ENCODE measurements at places on chromosomes 4 and X.

DNA sequence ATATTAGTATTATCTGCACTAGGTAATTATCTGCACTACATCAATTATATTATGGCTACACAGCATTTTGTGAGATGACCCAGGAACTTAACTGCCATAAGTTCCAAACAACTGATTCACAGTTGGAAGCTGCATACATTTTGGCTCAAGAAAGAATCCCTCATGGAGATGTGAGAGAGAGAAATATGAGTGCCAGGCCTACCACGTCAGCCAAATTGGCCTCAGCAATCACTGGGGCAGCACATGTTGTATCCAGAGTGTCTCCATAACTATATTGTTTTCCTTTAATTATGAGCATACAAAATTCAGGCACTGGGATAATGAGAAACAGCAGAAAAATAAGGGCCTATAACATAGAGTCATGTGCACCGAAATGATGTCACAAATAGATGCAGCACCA, 174.2 kb upstream of the DMD start:
- no peak for DNase-seq

DNA sequence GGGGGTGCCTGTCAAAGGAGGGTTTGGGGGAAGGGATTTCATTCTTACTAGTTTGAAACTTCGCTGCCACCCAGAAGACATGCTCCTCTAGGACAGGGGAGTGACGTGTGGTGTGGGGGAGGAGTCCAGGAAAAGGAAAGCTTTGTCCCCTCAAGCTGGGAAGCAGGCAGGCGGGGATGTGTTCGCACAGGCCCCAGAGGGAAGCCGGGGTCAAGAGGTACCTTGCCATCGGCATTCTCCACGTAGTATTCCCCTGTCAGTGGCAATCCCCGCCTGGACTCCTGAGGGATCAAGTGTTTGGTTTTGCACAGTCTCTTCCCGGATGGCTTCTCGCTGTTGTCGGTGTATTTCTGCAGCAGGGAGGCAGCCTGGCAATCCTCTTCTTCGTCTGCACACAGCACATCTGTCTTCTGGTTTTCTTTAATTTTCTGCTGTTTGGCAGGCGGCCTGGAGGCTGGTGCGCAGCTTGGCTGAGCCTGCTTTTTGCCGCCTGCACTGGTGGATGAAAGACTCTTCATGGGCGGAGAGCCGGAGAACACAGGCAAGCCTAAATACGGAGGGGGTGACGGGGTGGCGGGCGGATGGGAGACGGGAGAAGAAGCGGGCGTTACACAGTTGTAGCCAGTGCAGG, 35.1 kb downstream of the BCOR start:
- no peak for DNase-seq

GRCh38 chrX:23008431-23009099, 8.8 kb downstream of the DDX53 start:
- DNase-seq, result no peak

DNA sequence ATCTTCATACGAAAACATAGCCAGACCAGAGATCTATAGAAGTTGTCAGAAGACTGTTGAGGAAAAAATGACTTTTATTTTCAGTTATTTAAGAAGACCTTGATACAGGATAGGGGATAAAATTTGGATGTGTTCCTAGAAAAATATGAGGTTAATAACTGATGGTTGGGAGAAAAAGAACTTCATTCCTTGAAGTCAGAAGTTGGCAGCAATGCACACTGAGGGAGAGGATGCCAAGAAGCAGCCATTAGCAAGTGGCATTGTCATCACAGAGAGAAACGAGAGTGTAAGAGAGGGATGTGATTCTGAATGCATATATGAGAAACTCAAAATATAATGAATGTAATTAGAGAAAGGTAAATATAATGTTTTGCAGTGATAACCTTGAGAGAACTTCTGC, 382.1 kb upstream of the EPHA5 start:
- no peak for DNase-seq

- DNase-seq, result no peak
These were observed 27.4 kb upstream of the TMPRSS11B start for GRCh38 chr4:68272860-68273259.

DNA sequence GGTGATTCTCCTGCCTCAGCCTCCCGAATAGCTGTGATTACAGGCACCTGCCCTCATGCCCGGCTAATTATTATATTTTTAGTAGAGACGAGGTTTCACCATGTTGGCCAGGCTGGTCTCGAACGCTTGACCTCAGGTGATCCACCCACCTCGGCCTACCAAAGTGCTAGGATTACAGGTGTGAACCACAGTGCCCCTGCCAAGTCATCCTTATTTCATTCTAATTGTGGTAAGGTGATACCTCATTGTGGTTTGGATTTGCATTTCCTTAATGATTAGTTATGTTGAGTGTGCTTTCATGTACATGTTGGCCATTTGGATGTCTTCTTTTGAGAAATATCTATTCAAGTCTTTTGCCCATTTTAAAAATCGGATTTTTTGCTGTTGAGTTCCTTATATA, 93.0 kb downstream of the USP9X start:
- DNase-seq, result no peak

GRCh38 chr4:2824329-2824835, 19.3 kb upstream of the ADD1 start:
- no peak for DNase-seq

DNA sequence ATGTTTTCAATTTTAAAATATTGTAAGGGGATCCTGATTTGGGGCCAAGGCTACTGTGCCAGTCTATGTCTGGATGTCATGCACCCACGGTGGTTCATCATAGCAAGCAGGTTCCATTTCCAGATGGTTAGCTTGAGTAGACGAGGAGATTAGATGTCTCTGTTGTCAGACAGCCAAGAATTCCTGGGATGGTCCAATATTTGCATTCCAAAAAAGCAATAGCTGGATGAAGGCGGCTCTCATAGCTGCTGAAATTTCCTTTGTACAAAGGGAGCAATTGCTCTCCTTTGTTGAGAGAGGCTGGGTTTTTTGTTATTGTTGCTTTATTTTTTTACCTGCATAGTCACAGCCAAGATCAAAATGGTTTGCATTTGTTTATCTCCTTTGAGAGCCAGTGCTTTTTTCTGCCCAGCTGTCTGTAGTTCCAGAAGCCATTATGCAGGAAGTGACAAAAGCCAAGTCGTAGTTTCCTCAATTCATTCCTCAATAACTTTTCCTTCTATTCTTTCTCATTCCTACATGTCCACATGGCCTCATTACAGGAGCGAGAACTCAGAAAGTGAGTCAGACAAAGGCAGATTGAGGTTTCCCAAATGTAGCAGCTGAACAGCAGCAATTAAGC, 107.9 kb downstream of the MMRN1 start:
- DNase-seq, result no peak
